ENCODE measurements at places on chromosomes 5 and 9. TPM values are rescaled to one million over a fixed set of nuclear protein-coding genes. Genes with fewer than 3 reads are reported as not detected.

Gene LMX1B
- 0.77 TPM for total RNA-seq

DNA sequence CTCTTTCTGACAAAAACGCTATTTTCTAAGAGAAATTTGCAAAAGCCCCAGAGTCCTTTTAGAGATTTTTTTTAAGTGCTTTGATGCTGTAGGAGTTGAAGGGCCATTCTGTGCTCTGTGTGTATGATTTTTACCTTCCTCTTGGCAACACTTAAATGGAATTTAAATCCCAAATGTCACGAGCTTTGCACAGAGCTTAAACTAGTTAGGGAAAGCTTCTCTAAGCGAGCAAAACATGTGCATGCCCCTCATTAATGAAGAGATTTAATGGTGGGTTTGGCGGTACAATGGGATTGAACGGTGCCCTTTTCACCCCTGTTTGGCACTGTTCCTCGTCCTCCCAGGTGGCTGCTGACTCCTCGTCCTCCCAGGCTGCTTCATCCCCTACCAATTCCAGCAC is 220.7 kb downstream of the DRD1 start:
- no peak overlapping the region for H3K27ac ChIP-seq
- no peaks in the 10 kb centered on the region for H3K27me3 ChIP-seq

GRCh38 chr5:130025511-130025910 is 121.2 kb downstream of the CHSY3 start:
- no peaks in the 10 kb centered on the region for H3K36me3 ChIP-seq
- no peak overlapping the region for H3K27ac ChIP-seq
- no peak overlapping the region for H3K4me3 ChIP-seq
- DNase-seq: no peak
- no peaks in the 10 kb centered on the region for H3K4me1 ChIP-seq

Gene CAMK4
- 27.7 TPM for total RNA-seq

DNA sequence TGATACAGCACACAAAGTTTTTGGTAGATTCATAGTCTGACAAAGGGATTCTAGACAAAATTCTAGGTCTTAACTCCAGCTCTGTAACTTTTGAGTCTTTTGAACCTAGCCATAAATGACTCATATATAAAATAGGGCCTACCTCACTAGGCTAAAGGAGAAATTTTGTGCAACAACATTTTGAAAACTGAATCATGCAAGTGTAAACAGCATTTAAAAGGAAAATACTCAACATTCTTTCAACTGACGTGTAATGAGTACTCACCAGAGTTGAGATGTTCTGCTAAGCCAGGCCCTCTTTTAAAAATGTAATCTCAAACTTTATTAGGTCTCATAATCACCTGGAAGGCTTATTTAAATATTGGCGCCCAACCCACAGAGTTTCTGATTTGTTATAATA is 113.2 kb downstream of the STK32A start:
- no peak overlapping the region for H3K27ac ChIP-seq
- H3K27me3 ChIP-seq: no peaks in the 10 kb centered on the region
- H3K4me3 ChIP-seq: no peak overlapping the region
- no peaks in the 10 kb centered on the region for H3K36me3 ChIP-seq

DNA sequence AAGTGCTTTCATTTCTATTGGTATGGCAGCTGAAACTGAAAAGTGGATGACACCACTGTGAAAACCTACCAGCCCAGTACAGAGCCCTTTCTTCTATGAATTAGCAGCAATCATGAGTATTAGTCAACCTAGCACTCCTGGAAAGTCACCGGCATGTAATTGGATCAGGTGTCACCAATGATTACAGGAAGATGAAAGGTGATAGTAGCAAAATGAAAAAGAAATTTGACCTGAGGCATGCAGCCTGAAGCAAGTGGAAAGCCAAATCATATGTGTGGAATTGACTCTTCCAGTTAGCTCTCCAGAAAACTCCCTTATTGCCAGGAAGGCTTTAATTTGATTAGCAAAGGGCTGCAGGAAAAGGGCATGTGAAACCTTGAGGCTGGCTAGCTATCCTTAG is 81.2 kb upstream of the NAA35 start:
- no peak overlapping the region for H3K4me3 ChIP-seq
- H3K36me3 ChIP-seq: no peaks in the 10 kb centered on the region
- no peaks in the 10 kb centered on the region for H3K4me1 ChIP-seq
- H3K27me3 ChIP-seq: no peaks in the 10 kb centered on the region
- DNase-seq: no peak

GRCh38 chr9:32578976-32579375 is 6.0 kb upstream of the NDUFB6 start:
- DNase-seq: no peak
- no peaks in the 10 kb centered on the region for H3K27me3 ChIP-seq
- no peaks in the 10 kb centered on the region for H3K4me1 ChIP-seq
- no peak overlapping the region for H3K27ac ChIP-seq
- no peaks in the 10 kb centered on the region for H3K36me3 ChIP-seq
- H3K4me3 ChIP-seq: no peak overlapping the region

Gene FOXE1
- 0.06 TPM for total RNA-seq

DNA sequence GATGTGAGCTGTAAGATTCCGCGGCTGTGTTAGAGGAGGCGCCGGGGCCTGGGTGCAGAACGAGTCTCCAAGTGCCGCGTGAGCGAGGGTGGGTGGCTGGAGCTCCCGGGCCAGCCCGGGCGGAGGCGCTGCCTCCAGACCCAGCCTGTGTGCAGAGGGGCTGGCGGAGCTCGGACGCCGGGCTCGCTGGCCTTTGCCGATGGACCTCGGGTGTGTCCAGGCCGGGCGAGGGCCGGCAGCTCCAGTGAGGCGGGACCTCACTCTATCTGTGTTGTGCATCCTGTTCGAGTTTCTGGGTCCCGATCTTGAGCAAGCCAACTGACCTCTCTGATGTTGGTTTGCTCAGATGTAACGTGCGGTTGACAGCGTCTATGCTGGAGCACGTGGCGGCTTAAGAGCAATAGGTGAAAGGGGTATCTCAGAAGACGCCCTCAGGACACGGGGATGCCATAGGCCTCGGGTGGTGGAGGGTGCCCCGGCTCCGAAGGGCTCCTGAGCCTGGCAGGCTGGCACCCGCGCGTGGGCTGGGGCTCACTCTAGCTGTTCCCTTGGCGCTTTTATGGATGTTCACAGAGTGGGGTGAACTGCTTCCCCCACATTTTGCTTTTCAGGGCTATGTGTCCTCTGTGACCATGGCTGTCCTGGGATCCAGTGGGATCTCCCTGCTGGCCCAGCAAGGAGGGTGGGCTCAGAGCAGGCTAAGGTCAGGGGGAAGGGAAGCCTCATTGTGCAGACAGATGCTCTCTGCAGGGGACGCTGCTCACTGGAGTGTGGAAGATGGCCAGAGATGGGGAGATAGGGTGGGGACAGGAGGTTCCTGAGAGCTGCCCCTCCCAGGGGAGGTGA is 69.8 kb downstream of the MRPL36 start:
- H3K27ac ChIP-seq: no peak overlapping the region
- H3K4me3 ChIP-seq: no peak overlapping the region
- H3K36me3 ChIP-seq: no peaks in the 10 kb centered on the region
- no peak for DNase-seq

DNA sequence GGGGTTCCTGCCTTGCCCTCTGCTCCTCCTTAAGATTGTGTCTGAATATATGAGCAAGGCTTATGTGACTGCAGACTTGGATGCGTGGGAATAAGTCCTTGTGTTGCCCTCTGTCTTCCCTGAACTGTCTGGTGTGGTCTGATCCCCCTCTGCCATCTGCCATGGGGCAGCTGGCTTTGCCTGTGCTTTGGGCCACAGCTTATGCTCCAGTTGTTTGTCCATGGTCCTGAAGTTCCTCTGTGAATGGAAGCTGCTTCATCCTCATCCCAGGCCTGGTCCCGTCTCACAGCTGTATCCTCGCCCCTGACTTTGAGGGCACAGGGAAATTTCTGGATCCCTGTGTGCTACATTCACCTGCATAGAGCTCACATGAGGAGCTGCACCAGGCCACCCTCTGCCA is 14.7 kb downstream of the IL31RA start:
- peaks cover 7% of the 10 kb centered on the region for H3K4me1 ChIP-seq
- no peak overlapping the region for H3K27ac ChIP-seq
- no peak for DNase-seq
- no peaks in the 10 kb centered on the region for H3K36me3 ChIP-seq
- no peaks in the 10 kb centered on the region for H3K27me3 ChIP-seq

DNA sequence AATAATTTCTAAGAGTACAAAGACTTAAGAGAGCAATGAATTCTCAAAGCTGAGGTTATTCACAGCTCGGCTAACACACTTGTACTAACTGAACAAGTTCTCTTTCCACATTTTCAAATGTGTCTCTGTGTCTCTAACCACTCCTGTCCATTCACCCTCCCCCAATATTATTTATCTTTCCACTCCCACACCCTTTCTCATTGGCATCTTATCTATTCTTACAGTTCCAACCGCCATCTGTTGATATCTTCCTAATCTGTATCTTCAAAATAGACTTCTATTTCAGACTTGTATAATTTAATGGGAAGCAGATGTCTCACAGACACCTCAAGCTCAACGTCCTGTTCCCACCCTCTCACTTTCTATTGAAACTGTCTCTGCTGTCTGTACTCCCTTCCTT is 205.9 kb downstream of the ANXA1 start:
- DNase-seq: no peak
- no peak overlapping the region for H3K27ac ChIP-seq
- no peaks in the 10 kb centered on the region for H3K36me3 ChIP-seq
- H3K27me3 ChIP-seq: no peaks in the 10 kb centered on the region
- no peaks in the 10 kb centered on the region for H3K4me1 ChIP-seq
- H3K4me3 ChIP-seq: no peak overlapping the region

DNA sequence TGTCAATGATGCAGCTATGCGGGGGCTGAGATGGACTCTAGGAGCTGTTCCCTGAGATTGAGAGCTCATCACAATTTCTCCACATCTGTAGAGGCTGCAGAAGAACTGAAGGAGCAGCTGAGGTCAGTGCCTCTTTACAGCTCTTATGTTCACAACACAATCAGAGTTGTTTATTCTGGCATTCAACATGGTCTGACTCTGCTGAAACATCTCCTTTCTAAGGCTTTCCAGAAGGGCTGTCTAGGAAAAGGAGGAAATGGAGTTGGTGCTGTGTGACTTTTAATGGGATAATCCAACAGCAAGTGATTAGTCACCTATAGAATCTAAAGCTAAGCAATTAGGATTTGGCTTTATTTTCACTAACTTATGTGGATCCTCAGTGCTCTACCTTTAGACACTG is 6.0 kb downstream of the POU5F2 start:
- no peak overlapping the region for H3K27ac ChIP-seq
- H3K27me3 ChIP-seq: no peaks in the 10 kb centered on the region
- H3K36me3 ChIP-seq: peaks cover 4% of the 10 kb centered on the region
- no peaks in the 10 kb centered on the region for H3K4me1 ChIP-seq
- H3K4me3 ChIP-seq: no peak overlapping the region

Gene TRIM7
- total RNA-seq: 3.8 TPM

GRCh38 chr9:69180670-69181069 is 6.6 kb downstream of the TJP2 start:
- peaks cover 12% of the 10 kb centered on the region for H3K4me1 ChIP-seq
- H3K36me3 ChIP-seq: no peaks in the 10 kb centered on the region
- DNase-seq: no peak
- peak overlapping the region; percentile 62 for H3K27ac ChIP-seq
- H3K4me3 ChIP-seq: no peak overlapping the region

DNA sequence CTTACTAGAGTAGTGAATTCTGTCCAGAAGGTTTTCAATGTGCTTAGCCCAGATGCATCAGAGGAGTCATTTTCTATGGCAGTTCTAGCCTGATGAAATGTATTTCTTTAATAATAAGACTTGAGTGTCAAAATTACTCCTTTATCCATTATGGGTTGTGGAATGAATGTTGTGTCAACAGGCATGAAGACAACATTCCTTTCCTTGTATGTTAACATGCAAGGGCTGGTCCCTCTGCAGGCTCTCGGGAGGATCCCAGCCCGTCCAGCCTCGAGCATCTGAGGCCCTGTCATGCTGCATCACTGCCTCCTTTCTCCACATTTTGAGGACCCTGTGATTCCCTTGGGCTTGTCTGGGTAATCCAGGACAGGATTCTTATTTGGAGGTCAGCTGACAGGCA is 42.9 kb upstream of the FAM120AOS start:
- no peaks in the 10 kb centered on the region for H3K27me3 ChIP-seq
- no peak for DNase-seq
- no peak overlapping the region for H3K4me3 ChIP-seq
- H3K27ac ChIP-seq: no peak overlapping the region

Gene ABCA1
- total RNA-seq: 140 TPM

Gene IRX4
- not detected for total RNA-seq

Gene DEPDC1B
- 3.1 TPM for total RNA-seq

Gene DNM1
- 8.2 TPM for total RNA-seq

GRCh38 chr9:76761448-76761847 is 2.8 kb upstream of the PCA3 start:
- H3K27ac ChIP-seq: no peak overlapping the region
- H3K36me3 ChIP-seq: no peaks in the 10 kb centered on the region
- peak; percentile 15 for DNase-seq

GRCh38 chr5:143552680-143553079 is 149.2 kb upstream of the NR3C1 start:
- peaks cover 13% of the 10 kb centered on the region for H3K4me1 ChIP-seq
- DNase-seq: no peak
- no peak overlapping the region for H3K27ac ChIP-seq
- H3K36me3 ChIP-seq: no peaks in the 10 kb centered on the region

- no peak overlapping the region for H3K4me3 ChIP-seq
- H3K27me3 ChIP-seq: no peaks in the 10 kb centered on the region
Measured at GRCh38 chr5:122367456-122367855, 55.4 kb downstream of the SNCAIP start.

Gene AIF1L
- 16.5 TPM for total RNA-seq

GRCh38 chr5:171340491-171340890 is 31.4 kb downstream of the TLX3 start:
- no peaks in the 10 kb centered on the region for H3K36me3 ChIP-seq
- DNase-seq: no peak
- H3K27ac ChIP-seq: no peak overlapping the region
- no peaks in the 10 kb centered on the region for H3K4me1 ChIP-seq
- no peak overlapping the region for H3K4me3 ChIP-seq
- H3K27me3 ChIP-seq: peaks cover 23% of the 10 kb centered on the region

Gene BARHL1
- total RNA-seq: not detected

Measured in lung (tissue), 17 donors.